Fibroblast of upper back skin (primary cell): ENCODE measurements at places on chromosomes 3 and 15.
A peak's percentile ranks its signal among the peaks of the same experiment; 100 is the strongest.

GRCh38 chr3:32136703-32137102 is 30.3 kb downstream of the GPD1L start:
- DNase-seq, result no peak

- DNase-seq, result no peak
Measured at GRCh38 chr3:39920271-39920670, 110.9 kb downstream of the MYRIP start.

DNA sequence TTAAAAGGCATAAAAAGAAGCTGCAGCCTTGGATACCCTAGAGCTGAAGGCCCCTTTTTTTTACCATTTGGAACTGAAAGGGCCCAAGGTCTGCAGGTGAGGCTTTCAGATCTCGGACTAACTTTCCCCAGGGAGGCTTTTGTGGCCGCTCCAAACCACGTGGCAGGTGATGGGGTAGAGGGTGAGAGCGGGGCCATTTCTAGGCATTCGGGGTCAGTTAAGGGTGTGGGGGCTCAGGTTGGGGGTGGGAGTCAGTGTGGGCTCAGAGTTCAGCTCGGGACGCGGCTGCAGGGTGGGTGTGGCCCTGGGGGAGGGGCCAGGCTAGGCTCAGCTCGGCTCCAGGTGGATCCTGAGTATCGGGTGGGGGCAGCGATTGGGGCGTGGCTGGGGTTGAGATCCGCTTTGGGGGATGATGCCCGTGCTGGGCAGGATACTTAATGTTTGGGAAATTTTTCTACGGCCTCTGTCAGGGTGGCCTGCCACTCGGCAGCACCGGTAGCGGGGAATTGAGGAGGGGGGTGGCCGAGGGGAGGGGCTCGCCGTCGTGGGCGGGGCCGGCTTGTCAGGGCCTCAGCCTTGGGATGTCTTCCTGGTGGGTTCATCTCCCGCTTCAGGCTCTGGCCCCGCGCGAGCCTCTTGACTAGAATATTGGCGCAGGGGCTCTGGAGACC is 2.5 kb downstream of the KLF13 start:
- no peak for DNase-seq

DNA sequence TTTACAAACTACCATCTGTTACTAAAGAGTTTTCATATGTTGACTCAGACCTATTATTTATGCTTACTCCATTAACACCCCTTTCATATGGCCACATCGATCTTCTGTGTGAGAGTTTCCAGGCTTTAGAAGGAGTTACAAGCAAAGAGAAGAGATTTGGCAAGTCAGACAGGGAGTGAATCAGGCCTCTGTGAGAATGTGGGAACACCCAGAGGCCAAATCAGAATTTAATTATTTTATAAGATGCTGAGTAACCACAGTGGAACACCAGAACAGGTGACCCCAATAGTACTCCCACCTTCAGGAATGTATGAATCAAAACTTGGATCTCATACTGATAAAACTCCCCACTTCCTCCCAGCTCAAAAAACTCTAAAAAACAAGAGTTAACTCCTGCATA is 42.0 kb downstream of the IFT57 start:
- DNase-seq, result peak; percentile 77

GRCh38 chr15:40623361-40623760 is 29.3 kb downstream of the KNL1 start:
- no peak for DNase-seq

DNA sequence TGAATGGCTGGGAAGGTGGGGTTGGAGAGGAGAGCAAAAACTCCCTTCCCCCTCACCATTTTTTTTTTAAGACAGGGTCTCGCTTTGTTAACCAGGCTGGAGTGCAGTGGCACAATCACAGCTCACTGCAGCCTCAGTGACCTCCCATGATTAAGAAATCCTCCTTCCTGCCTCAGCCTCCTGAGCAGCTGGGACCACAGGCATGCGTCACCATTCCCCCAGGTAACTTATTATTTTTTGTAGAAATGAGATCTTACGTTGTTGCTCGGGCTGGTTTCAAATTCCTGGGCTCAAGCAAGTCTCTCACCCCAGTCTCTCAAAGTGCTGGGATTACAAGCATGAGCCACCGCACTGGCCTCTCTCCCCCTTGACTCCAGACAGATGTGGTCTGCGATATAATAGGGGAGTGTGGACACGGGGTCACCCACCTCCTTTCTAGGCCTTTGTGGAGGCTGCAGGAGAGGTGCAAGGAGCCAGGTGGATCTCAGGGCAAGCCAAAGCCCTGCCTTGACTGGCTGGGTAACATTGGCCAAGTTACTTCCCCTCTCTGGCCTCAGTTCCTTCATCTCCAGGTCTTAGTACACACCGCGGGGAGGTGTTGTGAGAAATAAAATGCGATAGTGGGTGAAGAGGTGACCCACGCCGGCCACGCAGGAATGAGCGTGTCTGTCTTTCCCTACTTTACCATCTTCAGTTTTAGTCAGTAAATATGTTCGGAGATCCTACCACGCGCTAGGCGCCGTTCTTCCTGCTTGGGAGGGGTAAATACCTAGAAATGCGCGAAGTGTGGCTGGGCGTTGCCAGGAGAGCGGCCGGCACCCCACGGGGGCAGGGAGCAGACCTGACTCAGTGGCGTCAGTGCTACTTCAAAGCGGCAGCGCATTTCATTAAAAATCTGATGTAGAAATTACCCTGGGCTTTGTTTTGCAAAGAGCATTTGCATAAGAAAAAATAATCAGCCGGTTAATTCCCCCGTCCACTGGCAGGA is 20.2 kb upstream of the CORO2B start:
- DNase-seq, result no peak

- peak; percentile 78 for DNase-seq
Measured at GRCh38 chr3:64267721-64268604, 42.7 kb upstream of the PRICKLE2 start.

DNA sequence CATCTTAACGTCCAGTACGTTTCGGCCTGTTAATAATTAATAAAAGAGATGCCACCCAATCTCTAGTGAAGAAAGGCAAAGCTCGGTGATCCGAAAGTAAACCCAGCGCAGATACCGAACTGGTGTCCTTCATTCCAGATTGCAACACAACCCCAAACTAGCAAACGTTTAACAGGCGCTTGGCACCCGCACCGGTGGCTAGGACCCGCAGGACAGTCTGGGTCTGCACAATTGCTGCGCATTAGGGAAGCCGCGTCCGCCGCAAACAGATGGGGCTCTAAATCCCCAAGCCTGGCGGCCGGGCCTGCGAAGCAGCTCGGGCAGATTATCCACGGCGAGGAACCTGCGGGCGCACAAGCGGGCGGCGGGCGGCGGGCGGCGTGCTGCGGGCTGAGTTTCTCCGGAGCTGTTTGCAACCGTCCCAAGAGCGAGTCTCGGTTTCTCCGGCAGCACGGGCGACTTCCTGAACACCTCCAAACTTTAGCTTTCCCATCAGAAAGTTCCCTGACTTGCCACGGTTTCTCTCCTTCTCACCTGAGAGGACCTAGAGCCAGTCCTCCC is 112.1 kb upstream of the ICE2 start:
- peak; percentile 26 for DNase-seq

- DNase-seq, result no peak
Measured at GRCh38 chr3:134216851-134217250, 33.8 kb downstream of the RYK start.

DNA sequence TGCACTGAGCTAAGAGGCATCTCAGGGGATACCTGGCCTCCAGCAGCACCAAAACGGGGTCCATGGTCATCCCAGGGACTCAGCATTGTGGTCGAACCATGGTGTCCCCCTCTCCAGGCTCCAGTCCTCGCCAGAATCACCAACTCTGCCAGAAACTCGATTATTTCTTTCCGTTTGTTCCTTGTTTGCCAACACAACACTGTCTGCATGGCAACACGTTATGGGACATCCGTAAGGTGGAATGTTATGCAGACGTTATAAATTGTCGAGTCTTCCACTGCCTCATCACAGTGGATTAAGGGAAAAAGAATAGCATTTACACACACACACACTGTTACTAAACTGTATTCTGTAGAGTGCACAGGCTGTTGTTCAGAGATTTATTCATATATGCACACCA is 52.5 kb upstream of the RPL32 start:
- DNase-seq, result no peak

DNA sequence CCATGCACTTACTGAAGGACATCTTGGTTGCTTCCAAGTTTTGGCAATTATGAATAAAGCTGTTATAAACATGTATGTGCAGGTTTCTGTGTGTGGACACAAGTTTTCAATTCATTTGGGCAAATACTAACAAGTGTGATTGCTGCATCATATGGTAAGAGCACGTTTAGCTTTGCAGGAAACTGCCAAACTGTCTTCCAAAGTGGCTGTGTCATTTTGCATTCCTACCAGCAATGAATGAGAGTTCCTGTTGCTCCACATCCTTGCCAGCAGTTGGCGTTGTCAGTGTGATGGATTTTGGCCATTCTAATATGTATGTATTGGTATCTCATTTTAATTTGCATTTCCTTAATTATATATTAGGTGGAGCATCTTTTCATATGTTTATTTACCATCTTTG is 280.1 kb downstream of the SV2B start:
- no peak for DNase-seq

GRCh38 chr3:50251220-50251619 is 15.2 kb downstream of the GNAI2 start:
- no peak for DNase-seq

DNA sequence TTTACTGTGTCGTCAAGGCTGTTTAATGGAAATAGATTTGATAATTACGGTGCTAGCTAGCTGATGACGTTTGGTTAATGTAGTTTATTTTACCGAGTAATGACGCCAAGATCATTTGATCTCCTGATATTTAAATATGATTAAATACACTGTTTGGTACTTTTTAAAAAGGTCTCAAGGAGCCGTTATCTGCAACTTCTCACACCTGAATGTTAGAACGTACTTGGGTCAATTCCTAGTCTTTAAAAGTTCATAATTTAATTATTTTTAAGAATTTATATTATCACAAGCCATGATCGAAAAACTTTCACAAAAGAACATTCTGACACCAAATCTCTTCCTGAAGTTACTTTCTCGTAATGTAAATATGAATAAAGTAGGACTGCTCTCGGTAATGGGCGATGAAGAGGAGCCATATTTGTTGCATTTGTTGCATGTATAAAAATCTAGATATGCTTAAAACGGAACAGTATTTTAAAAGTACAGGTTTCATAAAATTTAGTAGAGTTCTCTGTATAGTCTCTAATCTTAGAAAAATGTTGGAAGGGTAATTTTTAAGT is 16.2 kb upstream of the CHD2 start:
- DNase-seq, result no peak

DNA sequence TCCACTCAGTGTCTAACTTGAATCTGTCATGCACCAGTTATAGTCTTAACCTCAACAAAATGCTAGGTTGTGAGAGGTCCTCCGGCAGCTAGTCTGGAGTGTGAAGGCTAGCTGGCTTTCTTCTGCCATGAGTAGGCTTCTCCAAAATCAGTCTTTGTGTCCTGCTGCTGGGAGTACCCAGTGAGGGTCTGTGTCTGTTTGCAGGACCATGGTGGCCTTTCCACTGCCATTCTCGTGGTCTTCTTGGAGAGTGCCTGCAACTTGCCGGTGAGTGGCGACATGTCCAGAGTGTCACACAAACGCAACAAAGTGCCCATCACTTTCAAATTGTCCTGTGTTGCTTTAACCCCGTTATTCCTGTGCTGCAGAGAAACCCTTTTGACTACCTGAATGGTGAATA is 34.0 kb downstream of the ESYT3 start:
- no peak for DNase-seq

DNA sequence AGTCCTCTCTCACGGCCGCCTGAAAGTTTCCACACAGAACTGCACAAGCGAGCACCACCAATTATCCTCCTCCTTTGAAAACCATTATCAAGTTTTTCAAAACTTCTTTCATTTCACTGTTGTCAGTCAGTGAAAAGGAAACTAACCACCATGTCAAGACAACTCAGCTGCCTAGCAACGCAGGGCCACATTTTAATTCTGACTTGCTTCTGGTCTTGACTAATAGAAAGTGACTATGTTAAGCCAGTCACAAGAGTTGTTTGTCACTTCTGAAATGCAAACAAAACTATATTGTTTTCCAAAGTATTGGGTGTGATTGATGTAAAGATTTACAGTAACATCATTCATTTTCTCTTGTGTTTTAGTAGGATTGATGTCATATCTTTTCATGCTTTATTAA is 612.8 kb upstream of the AGTR1 start:
- DNase-seq, result no peak

GRCh38 chr3:68249265-68249664 is 594.9 kb upstream of the SUCLG2 start:
- no peak for DNase-seq

DNA sequence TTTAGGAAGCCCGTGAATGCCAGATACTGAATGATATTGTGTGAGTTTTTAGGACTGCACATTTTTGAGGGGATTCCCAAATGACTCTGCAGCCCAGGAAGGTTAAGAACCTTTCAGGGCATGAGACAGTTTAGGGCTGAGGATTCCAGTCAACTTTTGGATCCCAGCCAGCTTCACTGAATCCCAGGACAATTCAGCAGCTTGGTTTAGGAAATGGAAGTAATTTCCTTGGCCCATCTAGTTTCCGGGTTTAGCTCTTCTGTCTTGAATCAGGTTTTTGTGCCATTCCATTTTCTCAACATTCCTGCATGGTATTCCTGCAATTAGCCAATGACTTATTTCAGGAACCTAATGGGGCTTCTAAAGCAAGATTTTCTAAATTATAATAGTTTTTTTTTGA is 253.9 kb downstream of the LSAMP start:
- DNase-seq, result peak; percentile 9

- DNase-seq, result no peak
Measured at GRCh38 chr3:87548271-87548670, 271.9 kb upstream of the POU1F1 start.

GRCh38 chr15:43828061-43828657 is 1.4 kb downstream of the WDR76 start:
- DNase-seq, result peak; percentile 8

GRCh38 chr3:42184651-42185443 is 81.1 kb downstream of the CCK start:
- DNase-seq, result no peak

DNA sequence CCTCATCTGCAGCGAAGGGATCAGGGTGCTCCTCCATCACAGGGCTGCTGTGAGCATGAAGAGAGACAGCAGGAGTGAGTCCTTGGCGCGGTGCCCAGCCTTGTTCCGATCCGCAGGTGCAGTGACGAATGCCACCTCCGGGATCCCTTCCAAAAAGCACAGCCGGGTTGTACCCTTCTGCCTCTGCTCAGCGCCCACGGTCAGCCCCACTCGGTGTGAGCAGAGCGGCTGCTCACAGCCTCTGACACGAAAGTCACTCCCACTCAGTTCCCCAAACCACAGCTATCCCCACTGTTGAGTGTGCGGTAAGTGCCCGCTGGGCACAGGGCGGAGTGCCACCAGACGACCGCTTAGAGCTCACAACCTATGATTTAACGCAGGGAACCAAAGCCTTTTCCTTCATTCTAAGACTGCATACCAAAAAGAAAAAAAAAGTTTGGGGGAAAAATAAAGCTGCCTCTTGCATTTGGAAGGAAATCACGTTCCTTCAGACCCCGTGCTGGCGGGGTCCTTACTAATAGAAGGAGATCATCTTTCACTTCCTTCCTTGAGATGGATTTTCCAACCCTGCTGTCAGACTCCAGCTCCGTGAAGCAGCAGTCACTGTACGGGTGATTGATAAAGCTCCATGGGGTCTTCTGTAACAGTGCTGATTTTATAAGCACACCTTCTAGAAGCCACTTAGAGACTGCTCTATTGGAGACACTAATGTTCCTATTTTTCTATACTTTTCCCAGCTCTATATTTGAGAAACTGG is 34.7 kb upstream of the TUBGCP5 start:
- no peak for DNase-seq

- no peak for DNase-seq
Measured at GRCh38 chr15:48085591-48085930, 35.2 kb upstream of the SLC24A5 start.
